Adrenal gland (tissue), 19 donors: ENCODE measurements at places on chromosomes 12 and 14. TPM values are rescaled to one million over a fixed set of nuclear protein-coding genes. Genes with fewer than 3 reads are reported as not detected.

DNA sequence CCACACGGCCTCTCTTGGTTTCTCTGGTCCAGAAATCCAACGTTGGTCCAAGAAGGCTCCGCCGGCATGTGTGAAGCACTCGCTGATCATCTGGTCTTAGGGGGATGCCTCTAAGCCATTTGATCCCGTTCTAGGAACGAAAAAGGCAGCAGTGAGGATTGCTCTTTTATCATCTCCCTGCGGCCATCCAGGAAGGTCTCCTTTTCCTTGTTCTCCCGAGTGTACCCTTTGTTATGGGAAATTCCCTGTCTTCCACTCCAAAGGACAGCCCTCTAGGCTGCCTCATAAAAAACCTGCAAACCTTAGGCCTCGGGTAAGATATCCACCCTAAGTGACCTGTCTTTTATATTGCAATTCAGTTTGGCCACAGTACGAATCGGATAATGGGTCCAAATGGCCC, 85.8 kb downstream of the TMTC3 start:
- H3K4me1 ChIP-seq = no peaks in the 10 kb centered on the region
- H3K27me3 ChIP-seq = no peaks in the 10 kb centered on the region
- H3K4me3 ChIP-seq = no peak overlapping the region
- no peak overlapping the region for H3K27ac ChIP-seq
- no peaks in the 10 kb centered on the region for H3K36me3 ChIP-seq
- DNase-seq = no peak

GRCh38 chr14:87111126-87111525, 881.9 kb downstream of the GALC start:
- no peak overlapping the region for H3K4me3 ChIP-seq
- DNase-seq = no peak
- no peaks in the 10 kb centered on the region for H3K36me3 ChIP-seq
- H3K27me3 ChIP-seq = no peaks in the 10 kb centered on the region
- H3K4me1 ChIP-seq = no peaks in the 10 kb centered on the region
- no peak overlapping the region for H3K27ac ChIP-seq

DNA sequence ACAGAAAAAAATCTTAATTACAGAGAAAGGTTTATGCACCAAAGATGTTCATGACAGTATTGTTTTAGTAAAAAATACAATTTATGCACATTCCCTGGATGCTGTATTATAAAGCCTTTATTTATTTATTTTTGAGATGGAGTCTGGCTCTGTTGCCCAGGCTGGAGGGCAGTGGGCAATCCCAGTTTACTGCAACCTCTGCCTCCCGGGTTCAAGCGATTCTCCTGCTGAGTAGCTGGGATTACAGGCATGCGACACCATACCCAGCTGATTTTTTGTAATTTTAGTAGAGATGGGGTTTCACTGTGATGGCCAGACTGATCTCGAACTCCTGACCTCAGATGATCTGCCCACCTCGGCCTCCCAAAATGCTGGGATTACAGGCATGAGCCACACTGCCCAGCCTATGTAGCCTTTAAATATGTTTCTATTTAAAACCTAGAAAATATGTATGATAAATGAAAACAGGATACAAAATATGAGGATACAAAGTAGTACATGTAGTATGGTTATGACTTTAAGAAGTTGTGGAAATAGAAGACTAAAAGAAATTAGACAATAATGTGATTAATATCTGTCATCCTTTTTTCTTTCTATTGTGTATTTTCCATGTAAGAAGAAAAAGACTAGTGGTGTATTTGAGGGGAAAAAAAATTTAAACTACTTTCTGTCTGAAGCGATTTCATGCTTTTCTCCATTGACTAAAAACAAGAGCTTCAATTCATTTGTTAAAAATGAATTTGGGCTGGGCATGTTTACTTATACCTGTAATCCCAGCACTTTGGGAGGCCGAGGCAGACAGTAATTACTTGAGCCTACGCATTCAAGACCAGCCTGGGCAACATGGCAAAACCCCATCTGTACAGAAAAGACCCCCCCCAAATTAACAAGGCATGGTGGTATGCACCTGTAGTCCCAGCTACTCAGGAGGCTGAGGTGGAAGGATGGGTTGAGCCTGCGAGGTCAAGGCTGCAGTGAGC, 13.1 kb downstream of the ATF1 start:
- no peak overlapping the region for H3K27ac ChIP-seq
- no peak for DNase-seq

GRCh38 chr14:52380294-52380693, 66.2 kb downstream of the PTGER2 start:
- no peaks in the 10 kb centered on the region for H3K27me3 ChIP-seq
- no peaks in the 10 kb centered on the region for H3K36me3 ChIP-seq
- H3K4me1 ChIP-seq = no peaks in the 10 kb centered on the region

GRCh38 chr14:100604709-100605108, 17.5 kb upstream of the BEGAIN start:
- no peaks in the 10 kb centered on the region for H3K36me3 ChIP-seq
- no peak overlapping the region for H3K4me3 ChIP-seq
- no peaks in the 10 kb centered on the region for H3K27me3 ChIP-seq
- no peaks in the 10 kb centered on the region for H3K4me1 ChIP-seq
- DNase-seq = no peak
- no peak overlapping the region for H3K27ac ChIP-seq

The APOLD1 gene
- polyA plus RNA-seq = 1.2 TPM

The C14orf39 gene
- 0.40 TPM for polyA plus RNA-seq

- no peaks in the 10 kb centered on the region for H3K36me3 ChIP-seq
- no peak overlapping the region for H3K27ac ChIP-seq
- no peaks in the 10 kb centered on the region for H3K4me1 ChIP-seq
- no peak overlapping the region for H3K4me3 ChIP-seq
- no peak for DNase-seq
Measured at GRCh38 chr12:60335745-60336144, 739.9 kb downstream of the SLC16A7 start.

DNA sequence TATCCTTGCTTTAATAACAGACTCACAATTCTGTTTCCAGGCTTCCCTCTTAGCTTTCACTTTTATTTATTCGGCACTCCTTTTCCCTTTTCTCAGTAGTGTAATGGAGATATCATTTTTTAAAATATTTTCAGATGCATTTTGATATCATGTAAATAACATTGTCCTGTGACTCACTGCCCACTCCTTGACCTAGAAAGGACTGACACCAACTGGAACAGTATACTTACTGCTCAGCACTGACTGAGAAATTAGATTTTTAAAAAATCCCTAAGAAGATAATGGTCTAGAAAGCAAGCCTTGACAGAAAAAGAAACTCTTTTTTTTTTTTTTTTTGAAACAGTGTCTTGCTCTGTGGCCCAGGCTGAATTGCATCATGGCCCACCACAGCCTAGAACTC, 118.0 kb upstream of the FSCB start:
- peak overlapping the region; percentile 42 for H3K4me3 ChIP-seq
- no peaks in the 10 kb centered on the region for H3K4me1 ChIP-seq
- H3K36me3 ChIP-seq = no peaks in the 10 kb centered on the region
- no peak for DNase-seq
- no peak overlapping the region for H3K27ac ChIP-seq

The OR6C3 gene
- polyA plus RNA-seq = not detected

The NPFF gene
- polyA plus RNA-seq = not detected

The ZNF891 gene
- polyA plus RNA-seq = 1.2 TPM

- no peaks in the 10 kb centered on the region for H3K27me3 ChIP-seq
- H3K27ac ChIP-seq = no peak overlapping the region
- no peaks in the 10 kb centered on the region for H3K36me3 ChIP-seq
- H3K4me3 ChIP-seq = no peak overlapping the region
Measured at GRCh38 chr12:83388551-83388950, 701.8 kb downstream of the TMTC2 start.

The LRRK2 gene
- 4.2 TPM for polyA plus RNA-seq

GRCh38 chr14:99850709-99851108, 57.5 kb downstream of the EML1 start:
- no peak for DNase-seq
- H3K4me1 ChIP-seq = no peaks in the 10 kb centered on the region
- H3K27ac ChIP-seq = no peak overlapping the region

DNA sequence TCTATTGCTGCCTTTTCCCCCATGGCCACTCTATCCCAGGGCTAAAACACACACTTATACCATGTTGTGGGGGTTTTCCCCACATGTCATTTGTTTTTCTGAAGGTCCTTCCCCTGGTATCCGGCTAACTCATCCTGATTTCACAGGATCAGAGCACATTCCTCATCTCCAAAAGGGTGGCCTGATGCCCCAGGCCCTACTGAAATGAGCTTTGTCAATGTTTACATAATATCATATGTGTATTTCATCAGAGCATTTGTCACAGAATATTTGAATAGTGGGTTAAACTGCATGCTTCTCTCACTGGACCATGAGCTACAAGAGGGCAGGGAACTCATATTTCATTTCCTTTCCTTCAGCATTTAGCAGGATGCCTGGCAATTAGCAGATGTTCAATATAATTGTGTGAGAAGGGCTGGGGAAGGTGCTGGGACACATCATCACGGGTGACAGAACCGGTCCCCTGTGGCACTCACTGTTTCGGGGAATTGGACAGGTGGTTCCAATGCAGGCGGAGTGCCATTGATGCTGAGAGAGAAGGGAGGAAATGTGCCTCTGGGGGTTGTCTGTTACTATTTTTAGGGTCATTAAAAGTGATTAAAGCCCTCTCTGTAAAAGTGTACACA, 26.8 kb downstream of the EMP1 start:
- DNase-seq = no peak
- H3K27me3 ChIP-seq = no peaks in the 10 kb centered on the region
- no peaks in the 10 kb centered on the region for H3K36me3 ChIP-seq
- H3K4me1 ChIP-seq = no peaks in the 10 kb centered on the region
- H3K4me3 ChIP-seq = no peak overlapping the region
- no peak overlapping the region for H3K27ac ChIP-seq

The KRT72 gene
- 2.7 TPM for polyA plus RNA-seq

The LRRC9 gene
- polyA plus RNA-seq = not detected

DNA sequence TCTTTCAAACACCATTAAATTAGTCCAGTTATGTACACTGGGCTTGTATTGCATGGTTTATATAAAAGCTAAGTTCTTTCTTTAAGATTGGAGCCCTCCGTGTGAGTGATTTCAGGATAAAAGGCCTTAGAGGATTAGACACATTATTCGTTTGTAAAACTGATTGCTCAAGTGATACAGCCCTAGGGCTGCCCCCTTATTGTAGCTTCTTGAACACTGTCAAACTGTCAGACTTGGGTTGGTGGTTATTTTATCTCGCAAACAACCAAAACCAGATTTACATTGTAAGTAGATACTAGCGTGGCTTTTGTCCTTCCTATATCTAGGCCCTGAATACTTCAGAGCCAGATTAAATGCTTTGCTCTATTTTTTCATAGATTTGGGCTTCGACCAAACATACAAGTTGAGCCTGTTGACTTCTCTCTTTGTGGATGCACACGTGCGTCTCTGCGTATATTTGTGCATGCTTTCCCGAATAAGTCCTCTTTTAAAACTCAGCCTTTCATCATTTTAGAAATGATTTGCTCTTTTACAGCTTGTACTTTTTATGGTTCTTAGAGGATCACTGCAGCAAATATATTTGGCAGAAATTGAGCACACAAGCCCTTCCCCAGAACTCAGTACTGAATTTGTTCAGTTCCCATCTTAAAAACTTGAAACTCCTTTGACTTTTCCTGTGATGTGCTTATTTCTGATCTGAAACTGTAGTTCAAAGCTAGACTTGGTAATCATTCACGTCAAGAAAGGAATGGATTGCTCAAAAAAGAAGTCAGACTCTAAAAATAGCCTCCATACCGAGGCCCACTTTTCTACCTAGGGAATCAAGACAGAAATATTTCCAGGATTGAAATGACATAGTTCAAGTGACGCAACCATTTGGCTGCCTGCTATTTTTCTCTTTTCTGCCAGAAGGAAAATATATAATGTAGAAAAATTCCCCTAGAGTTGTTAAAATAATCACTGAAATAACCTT, 129.5 kb downstream of the ETV6 start:
- H3K27ac ChIP-seq = peak overlapping the region; percentile 36
- H3K27me3 ChIP-seq = no peaks in the 10 kb centered on the region
- peaks cover 12% of the 10 kb centered on the region for H3K4me1 ChIP-seq
- DNase-seq = no peak

The BCAT1 gene
- 2.1 TPM for polyA plus RNA-seq

DNA sequence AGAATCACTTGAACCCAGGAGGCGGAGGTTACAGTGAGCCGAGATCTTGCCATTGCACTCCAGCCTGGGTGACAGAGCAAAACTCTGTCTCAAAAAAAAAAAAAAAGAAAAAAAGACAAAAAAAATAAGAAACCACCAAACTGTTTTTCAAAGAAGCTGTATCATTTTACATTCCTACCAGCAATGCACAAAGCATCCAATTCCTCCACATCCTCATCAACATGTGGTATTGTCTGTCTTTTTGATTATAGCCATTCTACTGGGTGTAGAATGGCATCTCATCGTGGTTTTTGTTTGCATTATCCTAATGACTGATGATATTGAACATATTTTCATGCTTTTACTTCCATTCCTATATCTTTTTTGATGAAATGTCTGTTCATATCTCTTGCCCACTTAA, 36.2 kb upstream of the GNG2 start:
- no peaks in the 10 kb centered on the region for H3K27me3 ChIP-seq
- H3K27ac ChIP-seq = no peak overlapping the region
- peaks cover 6% of the 10 kb centered on the region for H3K4me1 ChIP-seq
- H3K36me3 ChIP-seq = no peaks in the 10 kb centered on the region
- no peak overlapping the region for H3K4me3 ChIP-seq
- DNase-seq = no peak

DNA sequence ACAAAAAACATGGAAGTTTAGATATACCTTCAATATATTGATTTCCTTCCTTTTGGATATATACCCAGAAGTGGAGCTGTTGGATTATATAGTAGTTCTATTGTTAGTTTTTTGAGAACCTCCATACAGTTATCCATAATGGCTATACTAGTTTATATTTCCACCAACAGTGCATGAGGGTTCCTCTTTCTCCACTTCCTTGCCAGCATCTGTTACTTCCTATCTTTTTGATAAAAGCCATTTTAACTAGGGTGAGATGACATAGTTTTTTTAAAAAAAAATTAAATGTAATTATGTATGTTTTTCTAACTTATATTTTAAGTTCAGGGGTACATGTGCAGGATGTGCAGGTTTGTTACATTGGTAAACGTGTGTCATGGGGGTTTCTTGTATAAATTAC, 10.0 kb upstream of the SLC38A4 start:
- peaks cover 10% of the 10 kb centered on the region for H3K27me3 ChIP-seq
- DNase-seq = no peak
- no peak overlapping the region for H3K4me3 ChIP-seq

GRCh38 chr12:62429457-62429856, 37.2 kb upstream of the MON2 start:
- DNase-seq = no peak
- peaks cover 9% of the 10 kb centered on the region for H3K27me3 ChIP-seq
- H3K36me3 ChIP-seq = no peaks in the 10 kb centered on the region
- H3K27ac ChIP-seq = no peak overlapping the region

GRCh38 chr14:72614365-72614764, 279.5 kb downstream of the DPF3 start:
- no peaks in the 10 kb centered on the region for H3K27me3 ChIP-seq
- H3K27ac ChIP-seq = no peak overlapping the region
- H3K36me3 ChIP-seq = no peaks in the 10 kb centered on the region
- no peak overlapping the region for H3K4me3 ChIP-seq

DNA sequence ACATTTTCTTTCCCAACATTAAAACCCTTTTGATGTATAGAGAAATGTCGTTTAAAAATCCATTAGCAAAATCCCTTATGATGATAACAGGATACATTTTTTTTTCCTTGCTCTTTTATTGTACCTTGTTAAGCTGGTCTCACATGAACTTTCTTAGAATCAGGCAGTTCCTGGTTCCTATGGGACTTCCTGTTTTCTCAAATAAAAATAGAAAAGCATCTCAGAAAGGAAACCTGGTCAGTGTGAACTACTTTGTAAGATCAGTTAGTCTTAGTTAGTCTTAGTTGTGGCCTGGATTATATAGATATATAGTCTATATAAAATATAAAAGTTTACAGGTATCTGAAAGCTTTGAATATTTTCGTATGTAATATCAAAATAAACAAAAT, 40.3 kb downstream of the LEMD3 start:
- no peaks in the 10 kb centered on the region for H3K4me1 ChIP-seq
- H3K36me3 ChIP-seq = no peaks in the 10 kb centered on the region
- no peak for DNase-seq
- H3K27ac ChIP-seq = no peak overlapping the region

The NANOG gene
- 0.13 TPM for polyA plus RNA-seq

The CLEC4A gene
- polyA plus RNA-seq = 2.1 TPM
